ENCODE measurements at places on chromosomes 12 and 14. TPM values are rescaled to one million over a fixed set of nuclear protein-coding genes. Genes with fewer than 3 reads are reported as not detected.

Gene MEG3
- 1.7 TPM for total RNA-seq

Gene COL2A1
- not detected for total RNA-seq

Gene IGFBP6
- not detected for total RNA-seq

Gene KCNK13
- total RNA-seq, result 0.42 TPM

Gene OTX2
- not detected for total RNA-seq

Gene HNRNPC
- 1,082 TPM for total RNA-seq

Gene LYSET
- total RNA-seq, result 13.6 TPM

Gene RNASE13
- not detected for total RNA-seq

Gene DNAI7
- 0.10 TPM for total RNA-seq

Gene LTBR
- total RNA-seq, result 29.8 TPM

Gene GPR132
- total RNA-seq, result 98.0 TPM

Gene SLC6A15
- total RNA-seq, result not detected

Gene P2RX2
- total RNA-seq, result 0.10 TPM

Gene PPFIA2
- not detected for total RNA-seq
